ENCODE measurements at places on chromosomes 11 and 22.

DNA sequence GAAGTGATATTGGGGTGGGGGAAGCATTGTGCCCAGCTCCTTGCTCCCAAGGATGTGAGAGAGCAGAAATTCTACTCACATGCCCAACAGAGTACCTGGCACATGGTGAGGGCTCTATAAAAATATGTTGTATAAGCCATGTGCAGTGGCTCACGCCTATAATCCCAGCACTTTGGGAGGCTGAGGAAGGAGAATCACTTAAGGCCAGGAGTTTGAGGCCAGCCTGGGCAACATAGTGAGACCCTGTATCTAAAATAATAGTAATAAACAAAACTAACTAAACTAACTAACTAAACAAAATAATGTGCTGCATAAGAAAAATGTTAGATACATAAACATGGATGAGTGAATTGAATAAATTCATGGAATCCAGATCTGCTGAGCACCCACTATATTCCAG is 33.2 kb upstream of the LRRC32 start:
- no peak for DNase-seq

DNA sequence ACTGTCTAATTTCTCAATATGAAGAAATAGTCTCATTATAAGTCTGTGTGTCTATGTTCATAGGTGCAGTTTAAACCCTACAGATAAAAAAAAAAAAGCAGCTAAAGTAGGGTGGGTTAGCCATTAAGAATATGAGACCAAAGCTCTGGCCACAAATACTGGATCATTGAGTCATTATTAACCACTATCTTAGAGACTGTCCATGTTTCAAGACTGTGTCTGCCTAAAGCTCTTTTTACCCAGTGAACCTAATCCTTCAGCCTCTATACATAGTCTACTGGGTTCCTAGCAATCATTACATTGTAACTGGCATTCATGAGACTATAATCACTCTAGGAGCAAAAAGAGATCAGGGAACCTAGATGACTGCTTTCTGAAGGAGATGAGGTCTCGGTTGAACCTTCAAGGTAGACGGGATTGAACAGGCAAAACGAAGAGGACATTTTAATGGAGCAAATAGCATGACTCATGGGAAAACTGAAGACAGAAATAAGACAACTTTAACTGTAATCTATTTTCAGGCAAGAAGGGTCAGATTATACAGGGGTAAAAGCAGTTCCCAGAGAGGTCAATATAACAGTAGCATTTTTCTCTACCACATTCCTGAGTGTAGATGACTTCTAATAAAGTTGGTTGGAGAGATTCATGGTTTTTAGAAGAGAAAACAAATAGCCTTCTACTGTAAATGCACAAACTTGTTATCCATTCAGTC is 64.0 kb upstream of the FIBIN start:
- no peak for DNase-seq

DNA sequence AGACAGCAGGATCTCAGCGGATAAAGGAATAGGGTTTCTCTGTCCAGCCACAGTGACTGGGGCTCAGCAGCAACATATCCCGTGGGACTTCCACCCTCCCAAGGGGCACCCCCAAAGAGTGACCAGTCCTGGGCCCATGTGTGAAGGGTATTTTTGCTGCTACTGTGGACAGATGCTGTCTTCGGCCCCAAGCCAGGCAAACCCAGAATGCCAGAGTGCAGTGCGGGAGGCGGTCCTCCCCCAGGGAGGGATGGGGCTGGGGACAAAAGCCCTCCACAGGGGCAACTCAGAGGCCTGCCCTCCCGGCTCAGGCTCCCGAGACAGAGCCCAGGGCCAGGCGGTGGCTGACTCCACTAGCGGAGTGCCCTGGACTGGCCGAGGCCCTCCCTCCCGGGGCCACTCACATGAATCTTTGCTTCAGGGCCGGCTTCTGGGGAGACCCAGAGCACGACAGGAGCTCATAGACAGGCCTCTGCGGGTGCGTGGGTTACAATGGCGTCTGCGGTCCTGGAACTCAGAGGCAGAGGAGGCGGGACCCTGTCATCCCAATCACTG is 34.7 kb upstream of the WNT7B start:
- no peak for DNase-seq

GRCh38 chr11:123264431-123264780 is 69.4 kb upstream of the CLMP start:
- no peak for DNase-seq

GRCh38 chr11:86983021-86983488 is 27.9 kb upstream of the FZD4 start:
- DNase-seq, result no peak

- peak; percentile 13 for DNase-seq
These were observed 122.7 kb downstream of the EFCAB6 start for GRCh38 chr22:43689356-43689755.

GRCh38 chr11:41245184-41245583 is 214.3 kb downstream of the LRRC4C start:
- no peak for DNase-seq

- DNase-seq, result no peak
These were observed 2.9 kb upstream of the TTLL1 start for GRCh38 chr22:43092085-43092484.

DNA sequence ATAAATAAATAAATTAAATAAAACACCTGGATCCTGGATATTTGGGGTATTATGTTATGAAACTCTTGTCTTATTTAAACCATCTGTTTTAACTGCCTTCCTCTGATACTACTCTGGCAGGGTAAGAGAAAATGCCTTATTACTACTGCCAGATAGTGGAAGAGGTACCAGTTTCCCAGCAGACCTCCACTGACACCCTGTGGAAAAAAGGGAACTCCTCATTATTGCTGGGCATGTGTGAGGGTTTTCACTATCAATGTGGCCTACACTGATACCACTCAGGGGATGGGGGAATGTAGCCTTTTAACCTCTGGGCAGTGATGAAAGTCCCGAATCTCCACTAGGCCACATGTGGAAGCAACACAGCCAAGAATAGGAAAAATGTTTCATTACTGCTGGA is 121.0 kb downstream of the LUZP2 start:
- no peak for DNase-seq

- DNase-seq, result no peak
These were observed 3.9 kb downstream of the MYEOV start for GRCh38 chr11:69297787-69298266.

- DNase-seq, result no peak
These were observed 116.2 kb downstream of the NCAM1 start for GRCh38 chr11:113077379-113077778.

- no peak for DNase-seq
These were observed 224.5 kb downstream of the BUD13 start for GRCh38 chr11:116548256-116548655.

DNA sequence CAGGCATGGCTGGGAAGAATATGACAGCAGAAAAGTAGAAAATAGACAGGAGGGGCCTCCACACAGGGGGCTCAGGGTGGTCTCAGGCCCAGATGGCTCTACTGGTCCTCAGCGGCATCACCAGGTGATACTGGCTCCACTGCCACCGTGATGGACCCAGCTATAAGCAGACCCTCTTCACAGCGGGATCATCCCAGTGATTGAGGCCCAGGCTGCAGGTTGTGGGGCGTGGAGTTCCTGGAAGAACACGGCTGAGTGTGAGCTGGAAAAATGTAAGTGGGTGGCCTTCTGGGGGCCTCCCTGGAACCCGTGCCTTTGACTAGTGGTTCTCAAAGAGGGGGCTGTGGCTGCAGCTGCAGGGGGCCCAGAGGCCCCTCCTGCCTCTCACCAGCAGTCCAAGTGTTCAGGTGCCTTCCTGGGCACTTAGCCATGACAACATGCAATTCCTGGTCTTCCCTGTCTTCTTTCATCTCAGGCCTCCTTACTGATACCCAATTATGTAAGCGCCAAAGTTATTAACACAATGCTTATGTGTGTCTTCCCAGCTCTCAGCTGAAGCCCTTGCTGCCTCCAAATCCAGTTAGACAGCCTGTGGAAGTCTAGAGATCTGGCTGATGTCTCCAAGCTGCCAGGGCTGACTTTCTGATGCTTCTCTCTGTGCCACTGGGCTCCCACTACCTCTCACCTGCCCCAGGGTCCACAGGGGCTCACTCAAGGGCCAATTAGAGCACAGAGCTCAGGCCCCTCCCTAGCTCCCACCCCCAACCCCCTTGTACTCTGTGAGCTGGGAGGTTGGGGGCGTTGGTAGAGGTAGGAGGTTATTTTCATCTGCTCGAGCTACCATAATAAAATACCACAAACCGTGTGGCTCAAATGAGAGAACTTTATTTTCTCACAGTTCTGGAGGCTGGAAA is 110.1 kb upstream of the LMO1 start:
- DNase-seq, result no peak

- peak; percentile 74 for DNase-seq
These were observed 122.4 kb upstream of the HSD17B12 start for GRCh38 chr11:43558146-43558545.

GRCh38 chr11:19441752-19442553 is 201.2 kb upstream of the E2F8 start:
- no peak for DNase-seq

- DNase-seq, result no peak
These were observed 3.5 kb downstream of the TNFRSF13C start for GRCh38 chr22:41922940-41923594.

GRCh38 chr11:120170741-120171261 is 32.9 kb upstream of the TRIM29 start:
- no peak for DNase-seq

DNA sequence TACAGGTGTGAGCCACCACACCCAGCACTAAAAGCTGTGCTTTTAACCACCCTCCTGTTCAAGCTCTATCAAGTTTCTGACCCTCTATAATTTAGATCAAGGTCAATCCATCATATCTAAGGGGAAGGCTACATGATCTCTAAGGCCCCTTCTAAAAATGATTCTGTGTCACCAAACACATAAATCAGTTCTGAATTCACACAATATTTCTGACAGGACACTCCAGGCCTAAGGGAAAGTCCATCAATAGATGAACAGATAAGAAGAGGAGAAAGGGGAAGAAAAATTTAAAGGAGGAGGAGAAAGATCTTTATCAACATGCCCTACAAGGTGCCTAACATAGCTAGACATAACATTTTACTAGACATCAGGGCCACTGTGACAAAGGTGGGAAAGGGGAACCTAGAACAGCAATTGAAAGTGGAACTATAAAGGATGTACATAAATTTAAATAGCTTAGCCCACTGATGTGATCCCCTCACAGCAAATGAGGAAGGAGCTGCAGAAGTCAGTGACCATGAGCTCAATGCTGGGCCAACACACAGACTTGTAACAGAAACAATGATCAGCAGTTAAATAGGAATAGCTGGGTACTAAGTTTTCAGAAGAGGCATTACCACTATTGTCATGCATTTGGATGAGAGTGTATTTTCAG is 4.7 kb downstream of the PRCP start:
- no peak for DNase-seq

- DNase-seq, result no peak
These were observed 284.0 kb downstream of the MN1 start for GRCh38 chr22:27517361-27518155.

GRCh38 chr22:41619979-41620588 is 759 bp downstream of the DESI1 start:
- no peak for DNase-seq

DNA sequence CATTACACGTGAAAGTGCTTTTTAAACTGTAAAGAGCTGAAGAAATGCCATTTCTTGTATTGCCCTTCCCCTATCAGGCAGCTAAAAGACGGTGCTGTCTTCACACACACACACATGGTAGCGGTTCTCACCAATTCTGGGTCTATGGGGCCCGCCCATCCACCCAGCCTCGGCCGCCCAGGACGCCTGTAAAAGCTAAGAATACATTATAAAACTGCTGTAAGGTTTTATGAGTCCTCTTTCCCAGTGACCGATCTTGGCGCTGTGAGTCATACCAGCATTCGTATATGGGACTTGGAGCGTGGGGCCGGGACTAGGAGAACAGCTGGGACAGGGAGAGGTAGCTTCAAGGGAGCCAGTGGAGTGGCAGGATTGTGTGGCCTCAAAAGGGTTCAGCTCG is 149.7 kb upstream of the CADM1 start:
- DNase-seq, result no peak

DNA sequence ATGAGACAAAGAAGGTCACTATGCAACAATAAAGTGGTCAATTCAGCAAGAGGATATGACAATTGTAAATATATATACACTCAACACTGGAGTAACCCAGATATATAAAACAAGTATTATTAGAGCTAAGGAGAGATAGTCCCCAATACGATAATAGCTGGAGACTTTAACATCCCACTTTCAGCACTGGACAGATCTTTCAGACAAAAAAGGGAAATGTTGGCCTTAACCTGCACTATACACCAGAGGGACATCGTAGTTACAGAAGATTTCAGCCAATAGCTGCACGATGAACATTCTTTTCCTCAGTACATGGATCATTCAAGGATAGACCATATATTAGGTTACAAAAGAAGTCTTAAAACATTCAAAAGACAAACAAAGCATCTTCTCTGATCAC is 29.9 kb downstream of the PIWIL3 start:
- DNase-seq, result no peak

DNA sequence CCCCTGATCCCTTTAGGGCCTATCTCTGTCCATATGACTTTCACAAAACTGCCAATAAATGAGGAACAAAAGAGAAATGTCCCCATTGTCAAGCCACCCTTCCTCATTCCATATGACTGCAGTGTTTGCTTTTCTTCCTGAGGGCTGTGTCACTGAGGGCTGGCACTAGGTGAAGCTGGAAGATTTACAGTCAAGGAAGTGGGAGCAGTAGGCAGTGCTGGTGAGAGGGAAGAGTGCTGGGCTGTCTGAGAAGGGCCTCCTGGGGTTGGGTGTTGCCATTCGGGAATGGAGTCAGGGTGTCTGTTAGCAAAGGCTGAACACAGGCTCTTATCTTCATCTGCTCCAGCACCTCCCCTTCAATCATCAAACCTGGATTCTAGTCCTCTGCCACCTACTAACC is 30.9 kb downstream of the INSC start:
- DNase-seq, result no peak

- no peak for DNase-seq
These were observed 5.1 kb downstream of the TOLLIP start for GRCh38 chr11:1304380-1304779.

DNA sequence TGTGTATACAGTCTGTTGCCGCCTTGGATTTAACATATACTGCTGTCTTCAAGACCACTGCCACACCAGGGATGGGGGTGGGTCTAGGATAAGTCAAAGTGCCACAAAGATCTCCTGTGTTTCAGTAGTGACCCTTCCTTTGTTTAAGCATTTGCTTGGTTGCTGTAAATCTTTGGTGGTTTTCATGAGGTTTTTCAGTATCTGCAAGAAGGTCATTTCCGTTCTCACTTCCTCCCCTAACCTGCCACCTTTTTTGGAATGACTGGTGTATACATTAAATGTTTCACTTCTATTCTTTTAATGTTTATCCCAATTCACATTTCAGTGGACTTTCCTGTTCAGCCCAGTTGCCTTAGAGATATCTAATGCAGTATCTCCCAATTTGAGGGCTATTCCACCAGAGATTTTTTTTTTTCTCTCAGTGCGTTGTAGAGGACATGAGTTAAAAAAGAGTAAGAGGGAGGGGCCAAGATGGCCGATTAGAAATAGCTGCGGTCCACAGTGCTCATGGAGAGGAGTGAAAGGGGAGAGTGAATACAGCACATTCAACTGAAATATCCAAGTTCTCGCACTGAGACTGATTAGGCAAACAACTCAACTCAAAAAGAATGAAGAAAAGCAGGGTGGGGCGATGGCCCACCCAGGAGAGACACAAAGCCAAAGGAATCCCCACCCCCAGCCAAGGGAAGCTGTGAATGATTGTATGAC is 43.2 kb downstream of the USP47 start:
- no peak for DNase-seq

- no peak for DNase-seq
These were observed 38.8 kb downstream of the RNF141 start for GRCh38 chr11:10502065-10502680.

- DNase-seq, result no peak
These were observed 162.4 kb downstream of the SPON1 start for GRCh38 chr11:14124886-14125285.
